Naive B cell (primary cell): ENCODE measurements at places on chromosomes 3 and 15.

GRCh38 chr3:129505341-129505740, 23.1 kb upstream of the RHO start:
- no peak for DNase-seq

DNA sequence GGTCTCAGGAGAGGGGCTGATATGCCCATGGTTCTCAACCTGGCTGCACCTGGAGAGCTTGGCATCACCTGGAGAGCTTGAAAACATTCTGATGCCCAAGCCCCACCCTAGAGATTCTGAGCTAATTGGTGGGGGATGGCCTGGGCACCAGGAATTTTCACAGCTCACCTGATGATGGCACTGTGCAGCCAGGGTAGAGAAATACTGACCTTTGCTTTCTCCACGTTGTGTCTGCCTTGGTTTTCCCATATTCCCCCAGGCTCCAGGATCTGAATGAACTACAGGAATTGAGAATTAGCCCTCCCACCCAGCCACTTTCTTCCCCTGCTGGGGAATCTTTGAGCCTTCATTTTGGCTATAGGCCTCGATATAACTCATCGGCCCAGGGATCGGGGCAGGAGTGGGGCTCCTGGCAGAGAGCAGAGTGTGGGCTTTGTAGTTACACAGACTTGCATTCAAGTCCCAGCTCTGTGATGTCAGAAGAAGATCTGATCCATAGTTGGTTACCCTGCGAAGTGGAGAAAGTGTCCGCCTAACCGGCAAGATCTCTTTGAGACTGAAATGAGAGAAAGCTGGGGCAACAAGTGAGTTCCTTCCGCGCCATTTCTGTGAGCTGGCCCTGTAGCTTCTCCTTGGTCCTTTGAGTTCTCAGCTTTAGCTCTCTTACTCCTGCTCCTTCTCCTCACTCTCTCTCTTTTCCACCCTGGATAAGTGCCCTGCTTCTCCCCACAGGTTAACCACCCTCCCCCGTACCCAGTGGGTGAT, 33.1 kb upstream of the UBE2Q2 start:
- DNase-seq = no peak

- no peak for DNase-seq
Observed at GRCh38 chr15:33344530-33344929, 33.8 kb downstream of the RYR3 start.

GRCh38 chr3:94293793-94294195, 230.9 kb downstream of the NSUN3 start:
- no peak for DNase-seq

DNA sequence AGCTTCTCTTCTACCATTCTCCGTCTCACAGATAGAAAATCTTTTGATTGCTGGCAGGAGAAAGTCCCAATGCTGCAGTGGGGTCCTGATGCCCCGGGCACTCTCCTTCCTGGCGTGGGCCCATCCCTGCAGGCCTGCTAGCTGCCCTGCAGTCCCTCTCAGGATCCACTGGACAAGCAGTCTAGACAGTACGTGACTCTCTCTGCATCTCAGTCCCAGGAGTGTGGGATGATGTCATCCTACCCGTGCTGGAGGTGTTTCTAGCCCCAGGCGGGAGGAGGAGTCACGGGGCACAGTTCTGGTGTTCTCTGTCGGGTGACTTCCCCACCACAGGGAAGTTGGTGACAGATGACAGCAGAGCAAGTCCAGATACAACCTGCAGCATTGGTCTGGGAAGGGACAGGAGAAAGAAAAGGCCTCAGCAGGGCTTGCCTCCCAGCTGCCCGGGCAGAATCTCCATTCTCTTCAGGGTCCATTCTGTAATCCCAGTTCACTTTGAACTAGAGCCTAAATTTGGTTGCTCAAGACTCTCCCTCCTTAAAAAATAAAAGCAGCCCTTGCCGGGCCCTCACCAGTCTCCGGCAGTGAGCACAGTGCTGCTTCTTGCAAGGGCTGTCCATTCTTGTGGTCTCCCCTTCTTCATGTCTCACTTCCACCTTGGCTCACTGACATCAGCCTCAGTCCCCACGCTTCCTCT, 30.6 kb downstream of the SLC28A1 start:
- no peak for DNase-seq

DNA sequence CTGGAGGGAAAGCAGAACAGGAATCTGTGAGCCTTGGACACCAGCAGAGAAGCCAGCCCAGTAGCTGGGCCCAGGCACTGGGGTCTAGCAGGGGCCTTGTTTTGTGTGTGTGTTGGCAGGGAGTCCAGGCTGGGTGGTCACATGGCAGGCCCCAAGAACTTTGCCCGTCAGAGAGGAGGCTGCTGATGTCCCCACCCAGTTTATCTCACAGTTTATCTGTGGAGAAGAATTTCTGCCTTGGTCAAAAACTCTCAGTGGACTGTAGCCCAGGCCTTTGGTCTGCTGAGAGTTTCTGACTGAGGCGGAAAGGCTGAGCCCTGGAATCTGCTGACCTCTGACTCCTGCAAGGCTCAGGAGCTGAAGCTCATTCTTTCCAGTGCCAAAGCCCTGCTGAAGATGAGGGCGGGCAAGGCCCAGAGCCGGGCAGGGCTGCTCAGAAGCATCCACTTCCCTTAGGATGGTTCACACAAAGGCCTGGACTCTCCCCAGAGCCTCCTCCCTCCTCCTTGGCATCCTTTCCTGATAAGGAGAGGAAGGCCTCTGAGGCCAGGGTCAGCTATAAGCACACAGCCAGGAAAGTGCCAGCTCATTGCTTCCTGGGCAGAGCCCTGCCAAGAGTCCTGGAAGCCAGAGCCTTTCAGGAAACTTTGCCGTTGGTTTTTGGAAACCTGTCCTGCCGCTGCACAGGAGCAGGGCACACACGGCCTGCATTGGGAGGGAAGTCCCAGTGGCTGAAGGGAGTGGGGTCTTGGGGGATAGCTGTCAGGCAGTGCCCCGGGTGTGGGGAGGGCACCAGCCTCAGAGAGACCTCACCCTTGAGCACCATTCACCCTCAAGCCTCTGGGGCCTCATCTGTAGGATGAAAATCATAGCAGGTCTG, 37.2 kb upstream of the SLCO2A1 start:
- DNase-seq = no peak

GRCh38 chr3:13024765-13025065, 48.5 kb downstream of the IQSEC1 start:
- no peak for DNase-seq

- DNase-seq = no peak
Observed at GRCh38 chr3:138761002-138761401, 73.7 kb downstream of the PIK3CB start.

GRCh38 chr15:32923176-32923575, 205.4 kb downstream of the GREM1 start:
- no peak for DNase-seq

DNA sequence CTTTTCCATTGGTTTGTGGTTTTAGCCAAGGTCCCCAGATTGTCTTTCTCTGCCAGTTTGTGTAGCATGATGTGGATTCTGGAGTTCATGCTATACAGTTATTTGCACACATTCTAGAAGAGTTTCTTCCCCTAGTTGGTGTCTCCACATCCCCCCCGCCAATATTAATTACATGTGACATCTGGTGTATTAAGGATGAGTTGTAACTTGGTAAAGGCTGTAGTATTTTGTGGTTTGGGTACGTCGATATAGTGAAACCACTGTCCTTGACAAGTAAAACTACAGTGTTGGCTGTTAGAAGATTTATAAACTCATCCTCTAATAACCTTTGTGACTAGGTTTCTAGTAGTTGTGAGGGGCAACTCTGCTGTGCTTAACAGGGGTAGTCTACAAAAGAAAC, 23.7 kb upstream of the P4HTM start:
- DNase-seq = no peak

GRCh38 chr15:53031469-53031868, 241.3 kb upstream of the ONECUT1 start:
- DNase-seq = no peak

- no peak for DNase-seq
Observed at GRCh38 chr3:31561891-31562290, 29.2 kb downstream of the STT3B start.
